ENCODE measurements at places on chromosomes 1 and 21.

GRCh38 chr1:31198600-31198999, 41.1 kb downstream of the NKAIN1 start:
- DNase-seq, result no peak

DNA sequence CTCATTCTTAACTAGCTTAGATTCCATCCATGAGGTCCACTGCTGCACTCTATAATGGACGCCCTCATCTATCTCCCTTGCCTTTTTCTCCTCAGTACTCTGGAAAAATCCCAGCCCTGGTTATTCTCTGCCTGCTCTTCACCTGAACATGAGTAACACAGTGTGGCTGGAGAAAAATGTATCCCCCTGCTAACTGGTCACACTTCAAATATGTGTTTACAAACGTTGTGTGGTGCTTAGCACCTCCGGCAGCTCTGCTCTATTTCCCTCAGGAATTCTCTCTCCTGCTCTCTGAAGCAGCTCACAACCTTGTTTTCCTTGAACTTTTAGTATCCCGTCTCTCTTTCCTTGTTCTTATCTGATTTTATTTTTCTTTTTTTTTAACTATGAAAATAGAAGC, 4.1 kb downstream of the SCCPDH start:
- DNase-seq, result no peak

- DNase-seq, result no peak
These were observed 311.4 kb downstream of the BARHL2 start for GRCh38 chr1:90405726-90406125.

- DNase-seq, result no peak
These were observed 57.2 kb downstream of the LEPR start for GRCh38 chr1:65477414-65478378.

DNA sequence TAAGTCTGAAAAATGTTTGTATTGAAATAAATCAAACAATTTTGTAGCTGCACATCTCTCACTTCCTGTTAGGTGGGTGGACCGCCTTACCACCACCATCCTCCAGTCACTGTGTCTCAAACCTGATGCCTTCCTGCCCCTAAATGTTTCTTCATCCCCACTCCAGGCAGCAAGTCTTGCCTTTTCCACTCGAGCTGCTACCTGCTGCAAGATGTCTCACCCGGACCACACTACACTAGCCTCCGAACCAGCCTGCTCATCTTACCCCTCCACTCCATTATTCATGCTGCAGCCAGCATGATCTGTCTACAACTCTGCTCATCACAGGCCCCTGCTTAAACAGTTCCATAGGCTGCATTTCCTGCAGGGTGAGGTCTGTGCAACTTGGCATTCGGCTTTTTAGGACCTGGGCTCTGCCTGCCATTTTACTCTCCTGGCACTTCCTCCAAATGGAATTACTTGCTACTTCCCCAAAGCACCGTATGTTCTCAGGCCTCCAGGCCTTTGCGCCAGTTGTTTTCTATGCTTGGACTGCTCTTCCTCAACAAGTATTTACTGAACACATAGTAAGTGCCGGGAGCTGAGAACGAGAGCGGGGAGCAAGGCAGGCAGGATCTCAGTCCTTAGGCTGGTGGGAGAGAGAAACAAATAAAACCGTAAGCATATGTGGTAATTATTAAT, 5.2 kb upstream of the SF3A3 start:
- no peak for DNase-seq

- peak; percentile 62 for DNase-seq
These were observed 47.6 kb downstream of the ARHGEF16 start for GRCh38 chr1:3501856-3502640.
